ENCODE measurements at places on chromosomes 12 and 14. TPM values are rescaled to one million over a fixed set of nuclear protein-coding genes. Genes with fewer than 3 reads are reported as not detected.
A peak's percentile ranks its signal among the peaks of the same experiment; 100 is the strongest.

- no peak for DNase-seq
These were observed 1.7 kb upstream of the EIF4B start for GRCh38 chr12:53004582-53004981.

DNA sequence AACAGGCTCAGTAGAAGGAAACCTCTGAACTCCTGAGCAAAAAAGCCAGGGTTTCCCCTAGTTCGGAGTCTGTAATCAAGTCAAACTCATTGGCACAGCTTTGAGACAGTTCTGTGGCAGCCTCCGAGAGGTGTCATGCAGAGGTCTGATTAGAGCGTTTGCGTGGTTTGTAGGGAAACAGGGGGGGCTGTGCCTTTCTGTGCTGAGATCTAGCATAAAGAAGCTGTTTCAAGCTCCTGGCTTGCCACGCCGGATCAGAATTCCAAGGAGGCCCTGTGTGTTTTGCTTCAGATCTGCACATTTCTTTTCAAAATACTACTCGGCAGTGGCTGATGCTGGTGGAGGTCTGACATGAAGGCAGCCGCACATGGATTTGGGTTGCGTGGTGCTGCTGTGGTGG, 1.7 kb downstream of the CABP1 start:
- no peak for DNase-seq

KRT79 gene
- total RNA-seq, result not detected

HELB gene
- 38.3 TPM for total RNA-seq

DNA sequence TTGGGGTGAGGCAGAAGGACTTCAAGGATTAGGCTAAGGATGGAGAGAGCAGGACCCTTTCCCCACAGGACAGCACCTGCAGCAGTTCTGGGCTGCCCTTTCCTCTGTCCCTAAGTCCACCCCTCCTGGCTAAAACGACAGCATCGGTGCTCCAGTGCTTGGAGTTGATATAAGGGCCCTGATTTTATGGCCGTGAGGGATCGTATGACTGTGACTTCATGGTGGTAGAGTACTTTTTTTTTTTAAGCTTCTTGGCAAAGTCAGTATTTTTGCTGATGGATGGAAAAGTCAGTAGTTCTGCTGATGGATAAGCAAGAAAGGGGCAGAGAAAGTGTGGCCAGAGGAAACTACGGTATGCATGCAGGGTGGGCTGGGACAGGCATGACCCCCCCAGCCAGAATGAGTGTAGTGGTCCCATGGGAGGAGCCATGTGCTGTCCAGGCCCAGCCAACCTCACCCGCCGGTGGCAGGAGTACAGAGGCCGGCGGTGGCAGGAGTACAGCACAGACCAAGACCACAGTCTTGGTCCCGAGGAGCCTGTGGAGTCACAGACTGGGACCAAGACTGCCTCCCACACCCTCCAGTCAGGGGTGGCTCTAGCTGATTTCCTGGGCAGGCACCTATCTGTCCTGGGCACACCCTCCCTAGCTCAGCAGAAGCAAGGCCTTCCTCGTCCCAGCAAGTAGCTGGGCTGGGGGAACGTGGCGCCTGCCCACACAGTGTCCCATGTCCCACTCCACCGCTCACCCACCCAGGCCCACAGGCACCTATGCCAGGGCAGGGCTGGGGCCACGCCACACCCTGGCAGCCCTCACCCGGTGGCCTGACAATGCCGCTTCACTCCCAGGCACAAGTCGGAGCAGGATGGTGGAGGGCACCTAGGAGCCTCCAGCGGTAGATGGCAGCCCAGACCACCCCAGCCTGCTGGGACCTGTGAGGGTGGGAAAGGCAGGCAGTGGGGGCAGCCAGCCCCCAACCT, 46.3 kb downstream of the CCDC88C start:
- DNase-seq, result no peak

- DNase-seq, result no peak
These were observed 649.0 kb upstream of the SEL1L start for GRCh38 chr14:82182646-82183045.

GRCh38 chr12:123071099-123071800, 79.6 kb downstream of the PITPNM2 start:
- DNase-seq, result no peak

GRCh38 chr12:107019546-107019945, 32.6 kb upstream of the MTERF2 start:
- no peak for DNase-seq

DNA sequence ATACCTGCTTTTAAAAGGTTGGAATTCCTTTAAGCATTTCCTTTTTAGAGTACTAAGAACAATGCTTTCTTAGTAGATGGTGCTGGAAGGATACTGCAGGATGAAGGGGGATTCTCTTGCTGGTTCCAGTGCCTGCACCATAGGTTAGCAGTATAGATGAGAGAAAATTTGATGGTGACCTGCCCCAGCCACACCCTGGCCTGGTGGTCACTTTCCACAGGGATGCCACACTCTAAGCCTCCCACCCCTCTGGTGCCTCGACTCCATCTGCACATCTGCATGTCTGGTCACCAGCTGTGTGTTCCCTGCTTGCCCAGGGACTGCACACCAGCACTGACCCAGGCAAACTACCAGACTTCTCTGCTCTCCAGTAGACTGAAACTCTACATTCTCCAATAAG, 19.1 kb downstream of the SLC2A3 start:
- no peak for DNase-seq

DNA sequence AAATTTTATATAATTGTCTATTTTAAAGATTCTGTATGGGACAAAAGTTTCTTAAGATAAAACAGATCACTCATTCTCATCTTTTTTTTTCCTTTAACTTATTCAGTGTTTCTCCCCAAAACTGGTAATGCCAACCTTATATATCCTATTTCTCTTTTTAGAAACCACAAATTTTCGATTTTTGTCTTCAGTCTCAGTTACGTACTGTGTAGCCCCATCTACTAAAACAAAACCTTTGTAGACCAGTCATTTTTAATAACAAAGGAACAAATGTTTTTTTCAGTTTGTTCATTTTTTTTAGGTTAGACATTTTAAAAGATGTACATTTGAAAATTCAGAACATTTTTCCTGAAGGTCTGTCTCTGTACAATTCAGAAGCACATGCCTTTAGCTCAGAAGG, 18.2 kb downstream of the PNMA1 start:
- no peak for DNase-seq

GSC gene
- not detected for total RNA-seq

DNA sequence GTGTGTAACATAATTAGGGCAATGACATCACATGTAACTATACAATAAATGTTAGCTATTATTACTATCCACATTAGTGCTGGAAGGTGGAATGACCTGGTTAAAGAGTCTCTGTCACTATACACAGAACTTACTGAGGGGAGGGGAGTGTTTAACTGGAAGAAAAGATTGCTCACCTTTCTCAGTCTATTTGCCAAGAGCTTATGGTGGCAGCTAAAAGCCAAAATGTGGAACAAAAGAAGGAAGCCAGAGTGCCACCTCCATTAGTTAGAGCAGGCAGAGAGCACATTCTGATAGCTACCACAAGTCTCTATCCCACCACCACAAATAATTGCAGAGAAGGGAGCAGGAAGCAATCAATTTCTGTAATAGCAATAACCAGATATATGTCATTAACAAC, 124.4 kb downstream of the MED13L start:
- DNase-seq, result no peak

GRCh38 chr14:29163109-29163508, 396.5 kb downstream of the FOXG1 start:
- DNase-seq, result no peak

GRCh38 chr14:63046339-63047268, 1.3 kb upstream of the KCNH5 start:
- no peak for DNase-seq

CISTR gene
- total RNA-seq, result not detected

GUCY2C gene
- not detected for total RNA-seq

DNA sequence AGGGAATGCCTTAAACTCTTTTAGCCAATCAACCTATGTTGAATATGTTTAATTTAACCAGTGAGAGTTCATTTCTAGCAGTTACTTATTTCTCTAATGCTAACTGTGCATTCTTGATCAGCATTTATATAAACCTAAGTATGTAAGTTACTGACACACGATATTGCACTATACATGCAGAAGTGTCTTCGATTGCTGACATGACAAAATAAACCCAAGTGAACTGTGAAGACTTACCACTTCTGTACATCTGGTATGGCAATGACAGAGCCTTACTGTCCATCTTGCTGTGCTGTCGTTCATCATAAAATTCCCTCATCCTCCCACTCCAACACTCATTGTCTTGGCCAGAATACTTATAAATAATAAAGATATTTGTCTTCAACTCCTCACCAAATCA, 131.8 kb downstream of the TSHR start:
- DNase-seq, result no peak

IL26 gene
- total RNA-seq, result 2.3 TPM

- no peak for DNase-seq
These were observed 204.2 kb downstream of the EFCAB11 start for GRCh38 chr14:89750281-89750755.

TTC9 gene
- 14.7 TPM for total RNA-seq

DNA sequence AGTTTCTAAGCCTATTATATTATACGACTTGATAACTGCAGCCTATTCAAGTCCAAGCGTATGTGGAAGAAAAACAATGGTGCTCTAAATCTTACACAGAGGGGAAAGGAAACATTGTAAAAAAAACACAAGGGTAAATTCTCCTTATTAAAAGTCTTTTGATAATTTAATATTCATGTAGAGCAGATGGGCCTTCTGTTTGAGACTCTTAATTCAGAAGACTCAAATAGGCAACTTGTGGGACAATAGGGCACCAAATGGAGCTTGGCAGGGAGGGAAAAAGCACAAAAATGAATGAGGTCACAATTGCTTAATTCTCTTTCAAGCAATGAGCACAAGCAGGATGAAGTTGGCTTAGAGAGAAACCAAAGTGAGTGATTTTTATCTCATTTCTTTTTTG, 159.4 kb downstream of the NELL2 start:
- DNase-seq, result no peak

- no peak for DNase-seq
These were observed 620 bp downstream of the MMP17 start for GRCh38 chr12:131828671-131829355.

GRCh38 chr14:40903709-40904108, 703.0 kb upstream of the LRFN5 start:
- DNase-seq, result no peak

- DNase-seq, result no peak
These were observed 339.0 kb downstream of the RMST start for GRCh38 chr12:97801471-97802059.

FAM90A1 gene
- 0.20 TPM for total RNA-seq

SPTB gene
- total RNA-seq, result 0.10 TPM

DNA sequence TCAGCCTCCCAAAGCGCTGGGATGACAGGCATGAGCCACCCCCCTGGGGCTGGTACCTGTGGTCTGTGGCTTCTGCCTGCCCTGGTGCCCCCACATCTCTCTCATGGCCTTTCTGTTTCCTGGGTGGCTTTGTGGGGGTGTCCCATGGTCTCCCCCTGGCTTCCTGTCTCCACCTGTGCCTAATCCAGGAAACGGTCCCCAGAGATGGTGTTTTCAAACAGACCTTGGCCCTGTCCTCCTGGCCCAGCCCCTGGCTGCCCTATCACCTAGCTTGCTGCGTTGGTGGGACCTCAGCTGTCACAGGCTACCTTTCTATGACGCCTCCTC, 18.1 kb downstream of the MEG3 start:
- no peak for DNase-seq

DNA sequence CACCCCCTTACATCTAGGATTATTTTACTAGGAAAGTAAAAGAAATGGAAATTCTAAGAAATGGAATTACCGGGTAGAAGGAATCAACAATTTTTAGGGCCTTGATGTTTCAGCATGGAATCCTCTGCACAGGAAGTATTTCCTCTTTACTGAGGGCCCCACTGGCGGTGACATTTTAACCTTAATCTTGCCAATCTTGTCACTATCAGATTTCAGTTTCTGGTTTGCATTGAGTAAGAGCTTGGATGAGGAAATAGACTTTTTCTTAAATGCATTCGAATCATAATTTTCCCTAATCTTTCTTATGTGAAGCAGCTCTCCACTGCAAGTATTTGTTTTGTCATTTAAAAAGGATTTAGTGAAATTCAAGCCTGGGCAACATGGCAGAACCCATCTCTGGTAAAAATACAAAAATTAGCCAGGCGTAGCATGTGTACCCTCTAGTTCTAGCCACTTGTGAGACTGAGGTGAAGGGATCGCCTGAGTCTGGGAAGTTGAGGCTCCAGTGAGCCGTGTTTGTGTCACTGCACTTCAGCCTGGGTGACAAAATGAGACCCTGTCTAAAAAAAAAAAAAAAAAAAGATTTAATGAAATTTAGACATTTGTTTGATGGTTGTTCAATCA, 40.7 kb downstream of the TPCN1 start:
- peak; percentile 47 for DNase-seq

DNA sequence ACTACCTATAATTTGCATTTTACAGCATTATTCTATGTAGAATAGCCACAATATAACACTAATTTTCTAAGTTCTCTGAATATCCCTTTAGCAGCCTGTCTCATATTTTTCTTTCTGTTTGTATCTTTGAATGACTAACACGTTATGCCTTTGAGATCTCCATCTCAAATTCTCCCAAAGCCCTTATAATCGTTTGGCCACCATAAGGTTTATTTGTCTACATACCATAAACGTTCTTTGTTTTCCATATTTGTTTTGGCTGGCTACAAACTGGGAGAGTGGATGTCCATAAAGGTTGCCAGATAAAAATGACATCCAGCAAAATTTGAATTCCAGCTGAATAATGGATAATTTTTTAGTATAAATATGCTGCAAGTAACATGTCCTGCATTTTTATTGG, 203.7 kb downstream of the STXBP6 start:
- DNase-seq, result no peak

B4GALNT3 gene
- total RNA-seq, result 0.68 TPM

GRCh38 chr12:41438854-41439541, 250.9 kb downstream of the PDZRN4 start:
- no peak for DNase-seq

- no peak for DNase-seq
These were observed 215.7 kb downstream of the KIF21A start for GRCh38 chr12:39227218-39227617.

DNA sequence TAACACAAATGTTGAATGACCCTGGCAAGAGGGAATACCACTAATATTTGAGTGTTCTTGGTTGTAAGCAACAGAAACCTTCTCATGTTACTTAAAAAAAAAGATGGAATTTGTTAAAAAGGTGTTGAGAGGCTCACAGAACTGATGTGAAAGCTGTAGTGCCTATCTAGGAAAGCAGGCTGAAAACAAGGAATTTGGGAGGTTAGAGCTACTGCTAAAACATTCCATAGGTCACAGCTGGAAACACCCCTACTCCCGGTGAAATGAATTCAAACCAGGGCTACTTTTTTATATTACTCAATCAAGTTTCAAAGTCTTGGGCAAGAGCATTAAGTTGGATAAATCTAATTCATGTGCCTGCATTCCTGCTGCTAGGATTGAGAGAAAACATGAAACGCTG, 104.1 kb downstream of the SLC35F4 start:
- no peak for DNase-seq
